Stimulated activated naive CD4-positive, alpha-beta T cell (primary cell): ENCODE measurements at places on chromosomes 5 and 9.

DNA sequence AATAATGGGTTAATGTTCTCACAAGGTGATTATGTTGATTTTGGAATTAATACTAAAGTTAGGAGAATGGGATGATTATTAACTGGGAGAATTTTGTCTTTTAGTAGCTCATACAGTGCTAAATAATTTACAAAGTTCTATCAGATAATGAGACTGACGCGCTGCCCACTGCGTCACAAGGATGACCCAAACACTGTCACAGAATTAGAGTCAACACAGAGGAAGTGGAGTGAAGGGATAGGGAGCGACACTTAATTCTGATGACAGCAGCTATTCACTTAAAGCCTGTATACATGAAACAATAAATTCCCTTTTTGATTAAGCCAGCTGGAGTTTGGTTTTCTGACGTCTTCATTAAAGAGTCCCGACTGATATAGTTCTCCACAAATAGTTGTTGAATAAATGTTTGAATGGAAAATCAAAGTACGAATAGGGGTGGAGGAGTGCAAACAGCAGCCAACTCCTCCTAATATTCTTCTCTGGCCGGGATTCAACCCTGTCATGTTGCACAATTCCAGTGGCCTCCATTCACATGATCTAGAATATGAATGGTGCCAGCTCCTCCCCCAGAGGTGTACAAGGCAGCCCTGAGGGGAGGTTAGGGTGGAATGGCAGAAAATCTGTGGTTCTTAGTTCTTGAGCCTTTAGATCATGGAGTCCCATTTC is 140.3 kb downstream of the PCSK1 start:
- DNase-seq: no peak

GRCh38 chr5:172149073-172149472 is 39.0 kb downstream of the STK10 start:
- no peak for DNase-seq

DNA sequence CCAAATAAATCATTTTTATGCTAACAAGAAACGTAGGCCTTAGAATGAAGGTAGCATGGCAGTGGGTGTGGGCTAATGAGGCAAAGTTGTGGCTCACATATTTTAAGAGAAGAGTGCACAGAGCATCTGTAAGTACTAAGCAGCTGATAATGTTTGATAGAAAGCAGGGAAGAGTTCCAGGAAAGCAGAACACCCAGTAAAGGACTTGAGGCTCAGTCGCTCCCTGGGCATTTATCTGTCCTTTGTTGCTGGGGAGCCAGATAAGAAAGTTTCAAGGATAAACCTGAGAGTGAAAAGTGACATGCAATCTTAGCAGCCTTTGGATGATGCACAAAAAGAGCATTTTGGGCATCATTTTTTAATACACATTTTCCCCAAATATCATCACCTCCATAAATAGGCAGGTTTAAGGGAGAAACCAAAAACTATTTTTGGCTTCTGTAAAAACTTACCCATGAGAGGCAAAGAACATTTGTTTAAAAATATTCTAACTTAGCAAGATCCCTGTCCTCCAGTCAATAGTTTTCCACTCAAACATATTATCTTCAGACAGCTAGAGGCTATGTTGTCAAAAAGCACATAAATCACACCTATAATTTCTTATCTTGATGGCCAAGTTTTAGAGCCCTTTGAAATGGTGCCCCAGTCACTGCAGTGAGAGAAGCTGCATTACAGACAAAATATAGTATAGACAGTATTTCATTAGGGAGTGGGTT is 3.4 kb downstream of the FREM1 start:
- no peak for DNase-seq

DNA sequence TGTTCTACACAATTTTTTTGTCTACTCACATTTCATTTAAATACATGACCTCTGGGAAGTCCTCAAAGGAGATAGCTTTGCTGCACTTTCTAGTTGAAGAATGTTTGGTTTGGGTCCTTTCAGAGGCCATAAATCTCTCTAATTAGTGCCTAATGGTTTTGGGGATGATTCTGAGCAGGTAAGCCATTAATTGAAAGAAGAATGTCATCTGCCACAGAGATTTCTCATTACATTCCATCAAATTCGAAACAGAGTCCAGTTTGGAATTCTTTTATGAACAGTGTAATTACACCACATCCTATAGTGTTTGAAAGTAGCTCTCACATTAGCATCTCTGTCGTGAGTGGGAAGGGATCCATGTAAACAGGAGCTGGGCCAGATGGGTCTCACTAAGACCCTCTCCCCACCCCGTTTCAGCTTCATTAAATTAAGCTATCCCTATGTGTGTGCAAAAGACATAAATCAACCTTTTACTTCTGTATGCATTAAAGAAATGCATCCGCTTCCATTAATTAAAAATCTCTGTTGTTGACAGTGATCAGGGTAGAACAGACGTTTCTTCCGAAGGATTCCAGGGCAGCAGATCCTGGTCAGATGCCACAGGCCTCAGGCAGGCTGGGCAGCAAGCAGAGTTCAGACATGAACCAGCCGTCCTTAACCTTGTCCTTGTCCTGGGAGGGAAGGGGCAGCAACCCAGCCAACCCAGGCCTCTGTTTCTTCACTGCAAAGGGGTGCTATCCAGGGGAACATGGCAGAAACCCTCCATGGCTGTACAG is 99.8 kb upstream of the MAP1B start:
- DNase-seq: no peak

- DNase-seq: no peak
These were observed 14.2 kb downstream of the AP3S1 start for GRCh38 chr5:115855959-115856358.

- DNase-seq: no peak
These were observed 85.0 kb upstream of the HRH2 start for GRCh38 chr5:175572886-175573285.

DNA sequence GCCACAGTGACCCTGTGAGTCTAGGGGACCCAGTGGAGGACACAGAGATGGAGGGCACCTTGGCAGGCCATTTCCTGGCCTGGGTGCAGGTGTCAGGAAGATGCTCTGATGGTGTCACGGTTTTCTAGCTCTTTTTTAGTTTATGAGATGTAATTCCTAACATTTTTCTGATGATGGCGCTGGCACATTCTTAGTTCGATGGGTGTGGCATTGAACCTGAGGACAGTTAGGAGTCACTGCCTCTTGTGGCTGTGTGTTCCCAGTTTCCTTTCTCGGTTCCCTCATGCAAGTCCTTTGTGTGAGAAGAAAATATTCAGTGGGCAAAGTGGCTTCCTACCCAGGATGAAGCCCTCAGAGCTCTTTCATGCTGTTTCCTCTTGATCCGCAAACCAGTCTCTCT is 129.4 kb upstream of the ICE1 start:
- DNase-seq: no peak

- no peak for DNase-seq
These were observed 66.1 kb downstream of the PAX5 start for GRCh38 chr9:36967997-36968396.

DNA sequence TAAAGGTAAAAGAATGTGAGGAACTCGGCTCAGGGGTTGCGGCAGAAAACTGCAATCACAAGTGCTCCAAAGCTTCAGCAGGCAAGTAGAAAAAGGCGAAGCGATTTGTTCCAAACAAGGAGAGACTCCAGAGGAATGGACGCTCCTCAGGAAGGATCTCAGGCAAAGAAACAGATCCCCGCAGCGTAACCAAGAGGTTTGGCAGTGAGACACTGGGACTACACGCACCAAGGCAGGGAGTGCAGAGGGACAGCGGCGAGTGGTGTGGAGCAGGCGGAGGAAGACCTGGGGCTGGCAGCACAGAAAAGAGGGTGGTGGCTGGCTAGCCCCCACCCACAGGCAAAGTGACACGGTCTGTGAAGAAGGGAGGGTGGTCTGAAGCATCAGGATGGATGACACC is 54.7 kb upstream of the GOLPH3 start:
- no peak for DNase-seq

GRCh38 chr5:167452136-167452535 is 839.3 kb upstream of the WWC1 start:
- no peak for DNase-seq

- no peak for DNase-seq
These were observed 200.1 kb downstream of the GADD45G start for GRCh38 chr9:89804766-89805531.

GRCh38 chr9:90379771-90380170 is 262.9 kb downstream of the DIRAS2 start:
- no peak for DNase-seq

DNA sequence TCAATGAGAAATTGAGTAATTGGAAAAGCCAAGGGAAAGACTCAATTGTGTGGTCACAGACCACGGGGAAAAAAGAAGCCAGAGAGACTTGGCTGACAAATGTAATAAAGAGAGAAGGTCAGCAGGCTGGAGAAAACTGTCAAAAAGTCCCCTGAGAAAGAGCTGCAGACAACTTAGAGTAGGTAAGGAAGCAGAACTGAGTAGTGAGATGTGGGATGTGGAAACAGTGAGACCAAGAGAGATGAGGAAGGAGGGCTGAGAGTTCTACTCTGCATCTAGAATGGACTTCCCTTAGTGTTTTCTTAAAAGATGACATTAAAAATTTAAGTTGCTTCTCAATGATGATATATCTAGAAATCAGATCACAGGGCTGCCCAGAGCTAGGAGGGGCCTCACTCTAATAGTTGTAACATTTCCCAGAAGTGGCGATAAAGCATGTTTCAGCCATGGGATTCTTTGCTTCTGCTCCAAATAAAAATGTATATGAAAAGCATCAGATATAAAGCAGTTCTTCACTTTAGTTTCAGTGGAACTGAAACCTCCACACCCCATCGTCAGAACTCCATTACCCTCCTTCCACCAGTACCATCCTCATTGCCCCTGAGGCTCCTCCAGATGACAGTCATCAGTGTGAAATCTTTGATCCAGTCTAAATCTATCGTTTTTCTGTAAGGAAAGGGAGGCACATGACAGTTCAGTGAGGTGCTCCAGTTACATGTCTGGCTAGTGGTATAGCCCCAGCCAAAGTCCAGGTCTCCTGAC is 80.6 kb downstream of the SPEF2 start:
- no peak for DNase-seq

GRCh38 chr9:131174681-131175239 is 49.4 kb downstream of the NUP214 start:
- DNase-seq: no peak

DNA sequence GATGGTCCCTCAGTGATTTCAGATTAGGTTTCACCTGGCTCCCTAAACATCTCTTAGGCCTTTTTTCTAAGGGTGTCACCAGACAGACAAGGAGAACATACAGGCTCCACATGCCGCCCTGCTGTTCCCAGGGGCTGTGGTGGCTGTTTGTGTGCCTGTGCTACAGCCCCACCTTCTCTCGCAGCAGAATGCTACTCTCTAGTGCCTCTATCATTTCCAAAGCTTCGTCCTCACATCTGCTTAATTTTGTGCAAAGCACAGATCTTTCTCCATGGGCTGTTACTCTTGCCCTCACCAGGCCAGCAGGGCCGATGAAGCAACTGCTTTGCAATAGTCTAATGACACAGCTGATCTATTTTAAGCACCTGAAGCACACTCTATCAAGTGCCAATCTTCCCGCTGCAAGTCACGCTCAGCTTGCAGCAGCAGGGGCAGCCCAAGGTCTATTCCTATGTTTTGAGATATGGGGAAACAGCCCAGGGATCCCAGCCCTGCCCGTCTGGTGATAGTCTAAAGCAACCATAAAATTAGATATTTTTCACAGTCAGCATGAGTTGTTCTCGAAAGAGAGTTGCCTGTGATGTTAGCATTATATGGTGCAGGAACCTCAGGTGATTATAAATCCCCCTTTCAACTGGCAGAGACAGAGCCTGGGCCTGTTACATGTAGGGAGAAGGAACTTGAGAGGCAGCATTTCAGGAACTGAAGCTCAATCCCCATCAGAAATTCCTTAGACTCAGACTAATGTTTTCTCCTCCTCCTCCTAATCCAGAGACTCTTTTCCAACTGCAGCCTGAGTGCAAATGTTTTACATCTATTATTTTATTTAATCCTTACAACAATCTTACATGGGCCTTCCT is 12.7 kb downstream of the ABLIM3 start:
- no peak for DNase-seq
